ENCODE measurements at places on chromosomes 4 and X. TPM values are rescaled to one million over a fixed set of nuclear protein-coding genes. Genes with fewer than 3 reads are reported as not detected.

FAM9C gene
- total RNA-seq = 0.25 TPM

TRO gene
- total RNA-seq = 106 TPM

L1CAM gene
- 133 TPM for total RNA-seq

GPR119 gene
- total RNA-seq = not detected

LRIT3 gene
- total RNA-seq = 0.19 TPM

DNA sequence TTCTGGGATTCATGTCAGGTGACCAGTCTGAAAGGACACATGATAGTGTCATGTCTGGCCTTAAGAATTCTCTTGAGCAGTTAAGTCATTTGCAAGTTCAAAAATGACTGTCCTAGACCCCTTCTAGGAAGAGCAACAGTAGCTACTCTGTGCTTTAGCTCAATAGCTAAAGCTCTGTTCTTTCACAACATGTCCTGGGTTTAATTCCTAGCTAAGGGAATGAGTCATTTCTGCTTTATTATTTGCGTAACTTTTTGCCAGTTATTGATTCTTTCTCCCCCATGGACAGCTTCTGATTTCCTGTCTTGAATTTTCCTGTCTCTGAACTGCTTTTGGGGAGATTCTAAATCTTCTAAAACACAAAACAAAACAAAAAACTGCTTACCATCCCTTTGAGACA, 1055.8 kb upstream of the DIAPH2 start:
- peaks cover 8% of the 10 kb centered on the region for H3K36me3 ChIP-seq
- H3K27me3 ChIP-seq = no peaks in the 10 kb centered on the region
- no peak overlapping the region for H3K27ac ChIP-seq
- no peak for DNase-seq
- no peaks in the 10 kb centered on the region for H3K4me1 ChIP-seq

DNA sequence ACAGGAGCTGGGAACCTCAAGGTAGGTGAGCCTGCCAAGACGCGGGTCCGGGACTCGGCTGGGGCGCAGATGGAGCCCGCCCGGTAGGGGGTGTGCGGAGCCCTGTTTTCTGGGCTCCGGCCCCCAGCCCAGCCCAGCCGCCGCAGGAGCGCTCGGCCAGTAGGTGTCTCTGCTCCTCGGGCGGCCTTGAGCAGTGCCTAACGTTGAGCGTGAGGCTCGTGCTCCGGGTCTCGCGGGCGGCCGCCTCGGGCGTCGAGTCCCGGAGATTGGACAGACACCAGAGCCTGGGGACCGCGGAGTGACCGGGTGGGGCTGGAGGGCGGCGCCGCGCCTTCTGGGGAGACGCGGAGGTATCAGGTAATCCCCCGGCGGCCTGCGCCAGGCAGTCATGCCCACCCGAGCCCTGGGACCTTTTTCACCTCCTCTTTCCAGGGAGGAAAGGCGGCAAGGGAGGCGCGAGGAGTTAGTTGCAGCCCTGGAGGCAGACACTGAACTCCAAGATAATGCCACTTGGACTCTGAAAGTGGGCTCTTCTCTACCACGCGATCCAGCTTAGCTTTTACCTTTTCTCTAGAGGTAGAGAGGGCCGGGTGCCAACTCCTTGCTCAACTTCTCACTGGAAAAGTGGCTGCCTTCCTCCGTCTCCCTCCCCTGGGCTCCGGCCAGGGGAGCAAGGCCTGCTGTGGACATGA, 14.5 kb upstream of the FGG start:
- no peak overlapping the region for H3K4me3 ChIP-seq
- H3K27me3 ChIP-seq = peaks cover 51% of the 10 kb centered on the region

- H3K36me3 ChIP-seq = no peaks in the 10 kb centered on the region
- peaks cover 9% of the 10 kb centered on the region for H3K27me3 ChIP-seq
- H3K4me1 ChIP-seq = peaks cover 4% of the 10 kb centered on the region
Measured at GRCh38 chr4:74013264-74013663, 14.8 kb upstream of the CXCL5 start.

DNA sequence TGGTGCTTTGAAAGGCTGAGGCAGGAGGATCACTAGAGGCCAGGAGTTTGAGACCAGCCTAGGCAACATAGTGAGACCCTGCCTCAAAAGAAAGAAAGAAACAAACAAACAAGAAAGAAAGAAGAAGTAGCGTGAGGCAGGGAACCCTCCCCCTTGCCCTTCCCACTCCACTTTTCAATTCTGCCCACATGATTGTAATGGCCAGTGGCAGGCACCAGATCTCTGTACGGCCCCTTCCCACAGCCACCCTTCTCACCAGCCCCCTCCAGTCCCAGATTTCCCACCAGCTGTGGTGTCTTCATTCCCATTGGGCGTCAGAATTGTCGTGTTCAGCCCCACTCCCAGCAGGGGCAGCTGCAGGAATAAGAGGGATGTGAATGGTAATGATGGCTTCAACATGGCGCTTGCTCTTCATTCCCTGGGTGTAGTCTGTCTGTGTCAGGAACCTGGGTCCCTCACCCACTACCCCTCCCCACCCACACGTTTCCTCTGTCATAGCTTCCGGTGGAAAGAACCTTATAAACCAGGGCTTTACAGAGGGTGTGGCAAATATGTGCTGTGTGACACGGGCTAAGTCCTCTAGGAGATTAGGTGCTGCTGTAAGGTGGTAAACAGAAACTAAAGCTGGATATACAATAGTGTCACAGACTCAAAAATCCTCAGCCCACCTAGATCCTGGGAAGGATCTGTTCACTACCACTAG, at the start of gene IL2RG:
Gene IL2RG (minus strand): TSS at position 437 of the 703 bp plus-strand sequence. CDS start 38 bp downstream, at position 399.
- H3K4me1 ChIP-seq = peaks cover 20% of the 10 kb centered on the region
- H3K27ac ChIP-seq = peak within 1 kb of the TSS; percentile 0
- DNase-seq = no peak
- no peaks in the 10 kb centered on the region for H3K36me3 ChIP-seq
- H3K27me3 ChIP-seq = no peaks in the 10 kb centered on the region

DNA sequence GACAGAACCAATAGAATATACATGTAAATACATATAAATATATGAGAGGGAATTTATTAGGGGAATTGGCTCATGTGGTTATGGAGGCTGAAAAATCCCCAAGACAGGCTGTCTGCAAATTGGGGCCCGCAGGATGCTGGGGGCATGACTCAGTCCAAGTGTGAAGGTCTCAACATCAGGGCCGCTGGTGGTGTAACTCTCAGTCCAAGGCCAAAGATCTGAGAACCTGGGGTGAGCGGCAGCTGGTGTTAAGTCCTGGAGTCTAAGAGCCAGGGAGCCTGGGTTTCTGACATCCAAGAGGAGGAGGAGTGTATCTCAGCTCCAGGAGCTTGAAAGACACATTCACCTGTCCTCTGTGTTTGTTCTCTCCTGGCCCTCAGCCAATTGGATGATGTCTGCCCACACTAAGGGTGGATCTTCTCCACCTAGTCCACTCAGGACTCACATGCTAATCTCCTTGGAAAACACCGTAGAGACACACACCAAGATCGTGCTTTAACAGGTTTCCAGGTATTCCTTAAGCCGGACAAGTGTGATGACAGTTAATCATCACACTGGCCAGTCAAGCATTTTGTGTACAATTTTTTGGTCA, 28.9 kb downstream of the TIGD2 start:
- H3K36me3 ChIP-seq = no peaks in the 10 kb centered on the region
- H3K27ac ChIP-seq = no peak overlapping the region
- H3K27me3 ChIP-seq = no peaks in the 10 kb centered on the region
- no peaks in the 10 kb centered on the region for H3K4me1 ChIP-seq
- no peak for DNase-seq

DNA sequence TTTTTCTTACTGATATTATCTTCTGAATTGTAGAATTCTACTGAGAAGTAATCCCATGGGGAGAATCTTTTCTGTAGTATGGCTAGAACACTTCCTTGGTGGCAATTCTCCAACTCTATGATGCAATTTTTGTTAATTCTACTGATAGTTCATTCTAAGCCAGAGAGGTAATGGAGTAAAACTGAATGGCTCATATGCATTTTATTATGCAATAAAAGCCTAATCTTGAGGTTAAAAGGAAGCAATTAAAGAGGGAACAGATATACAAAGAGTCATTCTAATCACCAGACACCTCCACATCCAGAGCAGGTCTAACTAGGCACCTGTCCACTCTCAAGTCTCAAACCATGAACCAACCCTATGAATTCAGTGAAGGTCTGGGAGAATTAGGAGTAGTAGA, 9.7 kb downstream of the RAP2C start:
- no peak overlapping the region for H3K4me3 ChIP-seq
- no peak for DNase-seq
- no peaks in the 10 kb centered on the region for H3K27me3 ChIP-seq
- H3K27ac ChIP-seq = no peak overlapping the region
- peaks cover 49% of the 10 kb centered on the region for H3K4me1 ChIP-seq
- H3K36me3 ChIP-seq = peaks cover 22% of the 10 kb centered on the region

GRCh38 chrX:75155447-75155826, 646 bp downstream of the ABCB7 start:
- H3K36me3 ChIP-seq = peaks cover 2% of the 10 kb centered on the region
- peak overlapping the region; percentile 98 for H3K4me3 ChIP-seq
- no peak for DNase-seq
- H3K27me3 ChIP-seq = no peaks in the 10 kb centered on the region

DNA sequence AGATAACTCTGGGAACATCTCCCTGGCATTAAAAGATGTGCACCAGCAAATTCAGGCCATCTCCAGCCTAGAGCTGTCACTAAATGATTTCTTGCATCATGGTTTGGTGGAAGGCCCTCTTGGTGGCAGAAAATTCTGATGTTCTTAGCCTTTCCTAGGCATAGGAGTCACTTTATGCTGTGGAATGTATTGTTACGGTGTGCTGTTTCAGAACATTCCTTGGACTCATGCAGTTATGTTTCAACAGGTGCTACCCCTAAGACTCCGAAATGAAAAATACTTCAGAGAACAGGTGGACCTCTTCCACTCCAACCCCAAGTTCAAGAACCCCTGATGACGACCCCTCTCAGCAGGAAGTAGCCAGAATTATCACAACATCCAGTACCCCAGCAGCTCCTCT, 20.3 kb upstream of the PAPSS1 start:
- H3K4me1 ChIP-seq = no peaks in the 10 kb centered on the region
- no peak for DNase-seq
- H3K27ac ChIP-seq = no peak overlapping the region
- H3K4me3 ChIP-seq = no peak overlapping the region
- H3K36me3 ChIP-seq = no peaks in the 10 kb centered on the region
- no peaks in the 10 kb centered on the region for H3K27me3 ChIP-seq

DNA sequence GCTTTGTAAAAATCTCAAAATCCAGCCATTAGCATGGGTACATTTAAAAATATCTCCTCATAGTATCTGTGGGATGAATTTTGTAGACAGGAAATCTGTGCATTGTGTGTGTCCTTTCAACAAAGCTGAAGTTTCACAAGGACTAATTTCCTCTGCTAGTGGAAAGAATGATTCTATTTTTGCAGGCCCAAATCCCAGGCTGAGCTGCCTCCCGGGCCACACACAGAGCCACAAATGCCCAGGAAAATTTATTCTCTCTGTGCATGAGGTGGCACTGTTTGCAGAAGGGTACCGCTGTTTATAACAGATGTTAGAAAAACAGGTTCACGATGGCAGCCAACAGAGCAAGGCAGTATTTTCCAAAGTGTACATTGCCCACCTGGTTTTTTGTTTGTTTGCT, 11.0 kb upstream of the VCX3B start:
- H3K27me3 ChIP-seq = no peaks in the 10 kb centered on the region
- no peaks in the 10 kb centered on the region for H3K4me1 ChIP-seq
- no peak overlapping the region for H3K4me3 ChIP-seq
- no peak overlapping the region for H3K27ac ChIP-seq

DNA sequence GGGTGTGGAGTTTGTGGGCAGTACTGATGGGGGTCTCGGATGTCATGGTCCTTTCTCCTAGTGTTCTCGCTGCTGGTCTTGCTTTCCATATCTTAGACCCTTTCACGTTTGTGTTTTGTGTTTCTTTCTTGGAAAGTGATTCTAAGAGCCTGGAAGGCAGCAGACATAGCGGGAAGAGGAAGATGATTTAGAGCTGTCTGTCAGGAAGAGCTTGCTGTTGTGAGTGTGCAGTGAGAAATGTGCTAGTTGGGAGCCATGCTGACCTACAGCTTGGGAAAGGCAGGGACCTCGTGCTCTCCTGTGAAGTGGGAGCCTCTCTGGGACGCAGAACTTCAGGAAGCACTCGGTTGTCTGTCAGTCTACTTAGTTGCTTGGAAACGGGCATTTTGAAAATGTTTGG, 122.2 kb downstream of the ZNF518B start:
- H3K27ac ChIP-seq = no peak overlapping the region
- no peaks in the 10 kb centered on the region for H3K36me3 ChIP-seq
- DNase-seq = no peak
- H3K4me3 ChIP-seq = no peak overlapping the region
- H3K27me3 ChIP-seq = no peaks in the 10 kb centered on the region
- H3K4me1 ChIP-seq = peaks cover 9% of the 10 kb centered on the region

- peaks cover 47% of the 10 kb centered on the region for H3K4me1 ChIP-seq
- peak overlapping the region; percentile 98 for H3K27ac ChIP-seq
- no peak for DNase-seq
- H3K27me3 ChIP-seq = no peaks in the 10 kb centered on the region
- H3K4me3 ChIP-seq = peak overlapping the region; percentile 98
- peaks cover 6% of the 10 kb centered on the region for H3K36me3 ChIP-seq
Measured at GRCh38 chr4:82891707-82892466, 934 bp upstream of the SEC31A start.

DNA sequence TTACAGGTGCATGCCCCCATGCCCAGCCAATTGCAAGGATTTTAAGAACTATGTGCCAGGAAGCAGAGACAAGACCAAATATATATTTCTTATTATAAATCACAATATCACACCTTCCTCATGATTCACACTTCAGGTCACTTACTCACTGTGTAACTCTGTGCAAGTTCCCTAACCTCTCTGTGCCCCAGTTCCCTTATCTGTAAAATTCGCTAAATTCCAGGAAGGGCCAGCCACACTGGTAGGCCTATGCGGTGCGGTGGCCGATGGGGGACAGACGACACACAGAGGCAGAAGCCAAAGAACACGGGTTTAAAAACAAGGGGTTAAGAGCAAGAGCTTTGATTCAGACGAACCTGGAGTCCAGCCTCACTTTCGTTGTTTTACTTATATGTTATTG, 2.8 kb downstream of the TRIM2 start:
- no peak for DNase-seq
- no peaks in the 10 kb centered on the region for H3K27me3 ChIP-seq
- peak overlapping the region; percentile 87 for H3K4me3 ChIP-seq
- peak overlapping the region; percentile 99 for H3K27ac ChIP-seq
- peaks cover 2% of the 10 kb centered on the region for H3K36me3 ChIP-seq

Measured in neural crest cell (in vitro differentiated cells).